ENCODE measurements at places on chromosomes 1 and 21. TPM values are rescaled to one million over a fixed set of nuclear protein-coding genes. Genes with fewer than 3 reads are reported as not detected.

BEND5 gene
- total RNA-seq = 1.5 TPM

SYDE2 gene
- total RNA-seq = 9.3 TPM

GRCh38 chr1:5770981-5771765, 221.1 kb downstream of the NPHP4 start:
- DNase-seq = no peak

FALEC gene
- not detected for total RNA-seq

GRCh38 chr1:119372503-119373086, 4.0 kb downstream of the HAO2 start:
- DNase-seq = no peak

DNA sequence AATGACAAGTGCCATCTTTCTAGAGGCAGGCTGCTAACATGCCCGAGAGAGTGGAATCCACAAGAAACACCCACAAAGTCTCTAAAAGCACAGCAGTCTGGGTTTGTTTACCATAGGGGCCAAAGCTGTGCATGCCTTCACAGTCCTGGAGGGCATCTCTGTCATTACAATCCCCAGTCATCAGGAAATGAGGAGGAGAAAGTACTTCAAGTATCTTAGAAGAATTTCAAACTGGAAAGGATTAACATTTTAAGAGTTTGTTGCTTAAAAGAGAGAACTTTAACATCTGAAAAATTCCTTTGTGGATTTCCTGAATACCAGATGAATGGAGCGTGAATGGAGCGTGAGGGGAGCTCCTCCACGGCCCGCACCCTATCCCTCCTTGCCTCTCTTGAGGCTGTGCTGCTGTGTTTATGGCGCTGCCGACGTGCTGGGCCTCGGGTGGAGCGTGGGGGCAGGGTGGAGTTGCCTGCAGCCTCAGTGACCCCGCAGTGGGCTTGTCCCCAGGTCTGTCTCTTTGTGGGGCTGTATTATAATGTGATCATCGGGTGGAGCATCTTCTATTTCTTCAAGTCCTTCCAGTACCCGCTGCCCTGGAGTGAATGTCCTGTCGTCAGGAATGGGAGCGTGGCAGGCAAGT, 23.3 kb downstream of the SLC6A17 start:
- DNase-seq = no peak

GRCh38 chr1:36602184-36602583, 119.5 kb upstream of the CSF3R start:
- DNase-seq = no peak

SLC50A1 gene
- 30.2 TPM for total RNA-seq
